ENCODE measurements at places on chromosomes 13 and 19.
A peak's percentile ranks its signal among the peaks of the same experiment; 100 is the strongest.

- DNase-seq = no peak
Observed at GRCh38 chr13:106352850-106353249, 182.6 kb downstream of the EFNB2 start.

GRCh38 chr19:14165990-14166830 lies 29.8 kb upstream of the ASF1B start:
- DNase-seq = no peak

GRCh38 chr19:41411100-41411967 lies 13.7 kb downstream of the BCKDHA start:
- no peak for DNase-seq

GRCh38 chr19:2540646-2541454 lies 64.9 kb downstream of the GADD45B start:
- DNase-seq = no peak

- no peak for DNase-seq
Observed at GRCh38 chr19:18967358-18968146, 26.5 kb upstream of the HOMER3 start.

- DNase-seq = no peak
Observed at GRCh38 chr13:29162638-29163235, 342.6 kb downstream of the MTUS2 start.

DNA sequence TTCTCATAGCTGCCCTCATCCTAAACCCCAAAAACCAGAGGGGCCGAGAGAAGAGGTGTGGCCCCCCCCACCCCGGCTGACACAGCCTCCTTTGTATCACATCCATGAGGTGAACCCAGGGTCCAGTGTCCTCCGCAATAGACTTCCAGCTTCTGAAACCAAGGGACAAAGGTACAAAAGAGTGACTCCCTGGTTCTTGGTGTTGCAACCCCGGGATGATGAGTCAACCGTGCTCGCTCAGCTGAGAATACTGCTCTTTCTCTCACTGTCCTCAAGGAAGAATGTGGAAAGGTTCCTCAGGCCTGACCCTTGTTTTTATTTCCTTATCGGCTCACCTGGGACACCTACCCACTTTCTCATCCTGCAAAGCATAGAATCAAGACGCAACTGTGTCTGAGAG lies 5.5 kb downstream of the SLC15A1 start:
- DNase-seq = no peak

GRCh38 chr13:109756778-109757177 lies 29.6 kb downstream of the IRS2 start:
- DNase-seq = no peak

- DNase-seq = no peak
Observed at GRCh38 chr13:105969761-105970160, 565.7 kb downstream of the EFNB2 start.

DNA sequence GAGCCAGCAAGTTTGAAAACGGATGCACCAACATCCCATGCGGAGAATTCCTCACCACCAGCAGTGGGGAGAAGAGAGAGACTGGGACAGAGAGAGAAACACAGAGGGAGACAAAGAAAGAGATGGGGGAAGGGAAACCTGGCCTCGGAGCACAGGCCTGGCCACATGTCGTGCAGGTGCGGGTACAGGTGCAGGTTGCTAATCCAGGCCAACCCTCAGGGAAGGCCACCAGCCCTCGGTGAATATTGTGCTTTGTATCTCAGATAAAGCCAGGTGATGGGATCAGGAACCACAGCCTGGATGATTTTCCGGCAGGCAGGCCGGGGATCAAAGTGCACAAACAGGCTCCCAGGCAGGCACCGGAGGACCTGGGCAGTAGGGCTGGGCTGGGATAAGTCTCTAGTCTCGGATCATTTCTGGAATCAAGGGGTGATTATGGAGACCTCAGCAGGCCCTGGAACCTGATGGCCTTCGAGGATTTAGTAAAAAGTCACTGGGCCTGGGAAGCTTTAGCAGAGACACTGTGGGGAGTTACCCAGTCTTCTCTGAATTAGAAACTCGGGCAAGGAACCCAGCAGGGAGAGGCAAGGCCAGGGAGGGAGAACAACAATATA lies 3.7 kb downstream of the GAS6 start:
- no peak for DNase-seq

DNA sequence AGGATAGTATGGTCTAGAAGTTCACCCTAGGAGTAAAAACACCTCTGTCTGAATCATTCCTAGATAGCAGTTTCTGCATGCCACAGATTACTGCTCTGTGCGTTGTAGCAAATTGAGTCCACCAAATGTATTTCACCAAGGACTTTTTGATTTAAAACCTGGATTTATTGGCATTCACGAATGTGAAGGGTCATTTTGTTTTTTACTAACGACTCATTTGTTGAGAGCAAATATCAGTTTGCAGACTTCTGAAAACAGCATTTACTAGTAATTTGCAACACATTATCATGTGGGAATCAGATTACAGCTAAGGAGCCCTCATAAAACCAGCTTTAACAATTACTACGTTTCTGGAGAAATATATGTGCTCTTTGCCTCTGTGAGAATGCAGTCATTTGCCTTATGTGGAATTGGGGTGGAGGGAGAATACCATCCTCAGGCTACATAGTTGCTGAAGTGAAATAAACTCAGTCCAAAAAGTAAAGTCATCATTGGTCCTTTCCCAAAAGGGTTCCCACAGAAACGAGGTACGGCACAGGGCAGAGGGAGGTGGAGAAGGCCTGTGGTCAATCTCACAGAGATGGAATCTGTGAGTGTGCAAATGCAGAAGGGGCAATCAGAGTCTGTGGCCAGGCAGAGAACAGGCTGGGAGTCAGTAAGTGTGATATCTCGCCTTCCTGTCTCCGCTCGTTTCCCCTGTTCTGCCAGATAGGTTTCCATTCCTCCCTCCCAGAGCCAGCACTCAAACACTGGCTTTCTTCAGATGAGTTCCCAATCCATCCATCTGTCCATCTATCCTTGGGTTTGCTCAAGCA lies 63.1 kb downstream of the DLEU7 start:
- DNase-seq = no peak

GRCh38 chr19:45468159-45468651 lies 409 bp downstream of the FOSB start:
- DNase-seq = no peak

GRCh38 chr13:46757640-46758039 lies 39.3 kb downstream of the ESD start:
- no peak for DNase-seq

- DNase-seq = no peak
Observed at GRCh38 chr13:25415241-25415640, 43.5 kb downstream of the ATP8A2 start.

DNA sequence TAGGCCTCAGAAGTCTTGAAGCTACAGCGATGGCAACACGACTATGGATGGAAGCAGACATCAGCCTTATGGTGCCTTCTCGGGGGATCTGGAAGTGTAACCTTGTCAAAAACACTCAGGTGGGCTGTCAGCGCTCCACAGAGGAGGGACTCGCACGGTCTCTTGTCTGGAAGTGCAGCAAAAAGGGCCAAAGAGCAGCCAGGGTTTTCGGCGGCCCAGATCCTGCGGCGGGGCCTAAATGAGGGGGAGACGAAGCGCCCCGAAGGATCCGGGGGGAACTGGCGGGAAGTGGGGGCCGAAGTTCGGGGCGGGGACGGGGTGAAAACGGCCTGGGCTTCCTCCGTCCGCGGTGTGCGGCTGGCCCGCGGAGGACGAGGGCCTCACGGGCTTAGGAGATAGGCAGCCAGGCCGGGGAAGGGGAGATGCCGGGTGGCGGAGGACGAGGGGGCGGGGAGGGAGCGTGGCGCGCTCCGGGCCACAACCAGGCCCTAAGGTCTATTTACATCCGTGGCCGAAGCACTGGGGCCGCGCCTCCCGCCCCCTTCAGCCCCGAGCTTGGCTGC lies 637 bp downstream of the RANBP3 start:
- no peak for DNase-seq

GRCh38 chr13:79287939-79288795 lies 117.9 kb downstream of the RBM26 start:
- DNase-seq = no peak

DNA sequence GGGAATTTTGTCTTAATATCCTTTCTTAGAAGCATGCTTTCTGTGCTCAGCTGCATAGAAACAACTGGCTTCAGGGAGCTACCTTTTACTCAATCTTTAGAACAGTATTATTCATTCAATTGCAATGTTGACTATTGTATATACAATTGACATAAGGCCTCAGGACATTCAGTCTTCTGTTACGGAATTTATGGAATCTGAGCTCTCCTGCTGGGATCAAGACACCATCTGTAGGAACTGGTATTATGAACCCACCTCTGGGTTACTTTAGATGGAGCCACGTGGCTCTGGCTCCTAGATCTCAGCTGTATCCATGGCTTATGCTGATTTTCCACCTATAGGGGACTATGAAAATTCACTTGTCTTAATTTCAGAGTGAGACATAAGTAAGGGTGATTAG lies 716.2 kb upstream of the GPC6 start:
- DNase-seq = no peak

DNA sequence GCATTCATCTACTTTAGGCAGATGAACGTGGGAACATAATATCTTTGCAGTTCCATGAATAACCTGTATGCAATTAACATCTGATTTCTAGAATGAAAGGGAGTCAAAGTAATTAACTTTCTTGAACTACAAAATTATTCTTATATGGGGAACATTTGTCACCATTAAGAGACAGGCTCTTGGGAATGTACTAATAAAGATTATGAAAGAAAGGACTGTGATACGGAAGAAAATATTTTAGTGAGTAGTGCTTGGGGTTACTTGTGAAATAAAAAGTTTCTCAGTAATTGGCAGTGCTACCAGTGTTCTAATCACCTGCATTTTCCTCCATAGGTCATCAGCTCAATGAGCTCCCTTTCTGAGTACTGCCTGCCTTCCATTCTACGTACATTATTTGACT lies 85.4 kb downstream of the FRY start:
- no peak for DNase-seq

- DNase-seq = no peak
Observed at GRCh38 chr19:4988770-4989251, 19.9 kb downstream of the KDM4B start.

DNA sequence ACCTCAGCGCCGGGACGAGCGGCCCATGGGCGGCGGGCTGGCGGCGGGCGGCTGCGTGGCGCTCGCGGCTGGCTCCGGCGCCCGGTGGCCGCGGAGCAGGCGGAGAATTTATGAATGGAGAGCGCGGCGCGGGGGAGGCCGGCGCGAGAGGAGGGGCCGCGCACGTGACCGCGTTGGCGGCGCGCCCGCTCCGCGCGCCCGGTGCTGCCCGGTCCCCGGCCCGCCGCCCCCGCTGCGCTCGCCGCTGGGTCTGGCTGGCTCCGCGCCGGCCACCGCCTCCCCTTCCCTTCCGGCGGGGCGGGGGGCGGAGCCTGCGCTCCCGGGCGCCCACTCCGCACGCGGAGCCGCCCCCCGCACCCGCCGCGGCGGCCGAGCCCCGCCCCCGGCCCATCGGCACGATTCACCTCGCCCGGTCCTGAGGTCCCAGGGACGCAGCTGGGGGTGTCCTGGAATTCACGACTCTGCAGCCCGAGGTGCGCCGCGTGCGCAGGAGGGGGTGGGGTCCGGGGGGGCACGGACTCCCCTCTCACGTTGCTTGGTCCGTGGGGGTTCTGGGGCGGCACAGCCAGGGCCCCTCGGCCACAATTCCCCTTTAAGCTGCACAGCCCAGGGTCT lies at the start of gene CBARP:
TSS of gene CBARP (minus strand) at position 252 of the 615 bp plus-strand sequence. CDS start 1,905 bp downstream, outside the sequence.
- DNase-seq = no peak

DNA sequence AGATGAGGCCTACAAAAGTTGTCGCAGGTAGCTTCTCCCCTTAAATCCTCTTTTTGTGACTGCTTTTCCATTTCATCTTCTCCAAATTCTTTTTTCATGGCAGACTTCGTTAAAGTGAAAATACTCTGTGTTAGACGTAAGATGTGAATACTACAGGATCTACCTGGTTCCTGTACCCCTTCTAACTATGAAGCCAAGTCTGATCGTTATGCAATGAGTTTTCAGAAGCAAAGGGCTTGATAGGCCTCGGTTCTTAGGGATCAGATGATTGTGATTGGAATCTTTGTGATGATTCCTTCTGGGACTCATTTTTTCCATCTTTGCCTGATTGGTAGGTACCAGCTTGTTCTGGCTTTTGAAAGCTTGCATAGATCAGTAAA lies 86.9 kb downstream of the PCCA start:
- no peak for DNase-seq

DNA sequence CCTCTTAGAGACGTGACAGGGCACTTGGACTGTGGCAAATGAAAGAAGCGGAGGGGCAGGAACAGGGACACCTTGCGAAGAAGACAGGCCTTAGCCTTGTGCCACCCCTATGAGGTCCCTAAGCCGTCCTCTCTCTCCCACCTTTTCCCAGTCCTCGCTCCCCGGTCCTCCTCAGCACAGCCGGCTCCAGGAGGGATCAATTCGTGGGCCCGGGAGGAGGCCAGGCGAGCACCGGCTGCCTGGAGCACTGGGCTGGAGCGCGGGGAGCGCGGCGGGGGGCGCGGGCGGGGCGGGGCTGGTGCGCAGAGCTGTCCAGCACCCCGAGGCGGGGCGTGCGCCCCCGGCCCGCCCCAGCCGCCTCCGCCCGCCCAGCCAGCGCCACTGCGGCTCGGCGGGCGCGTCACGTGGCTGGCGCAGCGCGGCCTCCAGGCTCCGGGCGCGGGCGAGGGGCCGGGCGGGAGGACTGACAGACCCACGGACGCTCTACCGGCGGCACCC lies at the start of gene LRP3:
TSS of gene LRP3 (plus strand) at position 466 of the 498 bp plus-strand sequence. CDS start 456 bp downstream, outside the sequence.
- peak; percentile 72 for DNase-seq

GRCh38 chr13:110811771-110812120 lies 98.2 kb downstream of the ING1 start:
- no peak for DNase-seq

DNA sequence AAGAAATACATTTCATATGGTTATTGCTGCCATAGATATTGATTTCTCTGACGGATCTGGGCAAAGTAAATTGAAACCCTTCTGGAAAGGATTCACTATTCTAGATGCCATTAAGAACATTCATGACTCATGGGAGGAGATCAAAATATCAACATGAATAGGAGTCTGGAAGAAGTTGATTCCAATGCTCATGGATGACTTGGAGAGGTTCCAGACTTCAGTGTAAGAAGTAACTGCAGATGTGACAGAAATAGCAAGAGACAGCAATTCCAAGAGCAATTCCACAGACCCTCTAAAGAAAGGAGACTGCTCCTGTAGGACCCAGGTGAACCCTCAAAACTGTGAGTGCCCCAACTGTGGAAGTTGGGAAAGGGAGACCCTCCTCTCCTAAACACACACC lies 30.9 kb upstream of the KCTD12 start:
- DNase-seq = no peak

- DNase-seq = no peak
Observed at GRCh38 chr19:50383001-50383851, 921 bp upstream of the POLD1 start.

GRCh38 chr13:83752141-83752540 lies 130.1 kb downstream of the SLITRK1 start:
- DNase-seq = no peak

DNA sequence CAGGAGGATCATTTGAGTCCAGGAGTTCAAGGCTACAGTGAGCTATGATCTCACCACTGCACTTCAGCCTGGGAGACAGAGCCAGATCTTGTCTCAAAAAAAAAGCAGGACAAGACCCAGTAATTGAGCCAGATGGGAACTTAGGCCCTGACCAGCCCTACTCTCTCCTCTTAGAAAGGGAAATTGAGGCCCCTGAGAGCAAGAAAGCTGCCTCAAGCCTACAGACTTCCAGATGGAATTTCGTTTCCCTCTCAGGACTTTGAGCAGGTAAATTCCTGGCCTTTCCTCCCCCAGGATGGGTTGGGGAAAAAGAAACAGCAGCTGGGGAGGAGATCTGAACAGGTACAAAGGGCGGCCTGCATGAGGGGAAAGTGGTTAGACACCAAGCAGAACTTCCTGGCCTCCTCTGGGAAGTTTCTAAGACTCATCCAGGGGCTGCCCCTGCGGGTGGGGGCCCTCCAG lies 3.6 kb upstream of the BCL3 start:
- DNase-seq = no peak

GRCh38 chr13:23433171-23434153 lies at the start of gene SACS:
Gene SACS, minus strand, starts transcription at chr13:23433702. Its CDS starts 22,463 bp downstream, at chr13:23411239.
- peak; percentile 62 for DNase-seq

- no peak for DNase-seq
Observed at GRCh38 chr13:94272038-94272437, 207.4 kb downstream of the DCT start.
